ENCODE measurements at places on chromosomes 13 and 19.

GRCh38 chr13:107977071-107977574 is 238.2 kb downstream of the LIG4 start:
- no peak for DNase-seq

DNA sequence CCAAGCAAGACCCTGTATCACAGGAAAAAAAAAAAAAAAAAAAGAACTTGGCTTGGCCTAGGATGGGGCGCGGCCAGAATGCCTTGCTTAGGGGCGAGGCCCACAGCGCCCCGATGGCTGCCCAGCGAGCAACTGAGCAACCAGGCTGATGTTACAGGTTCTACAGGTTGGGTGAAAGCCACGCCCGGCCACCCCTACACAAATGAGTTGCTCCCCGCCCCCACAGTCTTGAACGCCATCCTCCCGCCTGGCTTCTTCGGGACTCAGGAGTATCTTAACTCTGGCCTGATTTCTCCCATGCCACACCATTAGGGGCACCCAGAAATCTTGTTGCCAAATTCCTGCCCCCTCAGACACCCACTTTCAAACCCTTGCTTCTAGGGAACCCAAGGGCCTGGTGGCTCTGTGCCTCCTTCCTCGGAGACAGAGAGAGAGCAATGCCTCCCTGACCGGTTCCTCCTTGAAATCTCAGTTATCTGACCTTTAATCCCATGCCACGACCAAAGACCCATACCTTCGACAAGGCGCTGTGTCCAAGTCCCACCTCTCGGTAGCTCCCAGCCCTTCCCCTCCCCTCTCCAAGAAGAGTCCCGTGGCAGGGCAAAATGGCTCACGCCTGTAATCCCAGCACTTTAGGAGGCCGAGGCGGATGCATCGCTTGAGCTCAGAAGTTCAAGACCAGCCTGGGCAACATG is 1.1 kb upstream of the CBLC start:
- no peak for DNase-seq

DNA sequence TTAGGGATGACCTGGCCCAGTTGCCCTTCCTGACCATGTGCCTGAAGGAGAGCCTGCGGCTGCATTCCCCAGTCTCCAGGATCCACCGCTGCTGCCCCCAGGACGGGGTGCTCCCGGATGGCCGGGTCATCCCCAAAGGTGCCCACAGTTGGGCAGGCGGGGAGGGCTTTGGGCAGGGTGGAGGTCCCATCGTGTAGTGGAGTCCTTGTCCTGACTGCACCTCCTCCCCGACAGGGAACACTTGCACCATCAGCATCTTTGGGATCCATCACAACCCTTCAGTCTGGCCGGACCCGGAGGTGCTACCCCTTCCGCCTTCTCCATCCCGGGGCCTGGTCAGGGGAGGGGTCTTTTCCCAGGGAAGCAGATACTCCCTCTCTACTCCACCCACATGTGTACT is 31.7 kb upstream of the CYP4F8 start:
- no peak for DNase-seq

DNA sequence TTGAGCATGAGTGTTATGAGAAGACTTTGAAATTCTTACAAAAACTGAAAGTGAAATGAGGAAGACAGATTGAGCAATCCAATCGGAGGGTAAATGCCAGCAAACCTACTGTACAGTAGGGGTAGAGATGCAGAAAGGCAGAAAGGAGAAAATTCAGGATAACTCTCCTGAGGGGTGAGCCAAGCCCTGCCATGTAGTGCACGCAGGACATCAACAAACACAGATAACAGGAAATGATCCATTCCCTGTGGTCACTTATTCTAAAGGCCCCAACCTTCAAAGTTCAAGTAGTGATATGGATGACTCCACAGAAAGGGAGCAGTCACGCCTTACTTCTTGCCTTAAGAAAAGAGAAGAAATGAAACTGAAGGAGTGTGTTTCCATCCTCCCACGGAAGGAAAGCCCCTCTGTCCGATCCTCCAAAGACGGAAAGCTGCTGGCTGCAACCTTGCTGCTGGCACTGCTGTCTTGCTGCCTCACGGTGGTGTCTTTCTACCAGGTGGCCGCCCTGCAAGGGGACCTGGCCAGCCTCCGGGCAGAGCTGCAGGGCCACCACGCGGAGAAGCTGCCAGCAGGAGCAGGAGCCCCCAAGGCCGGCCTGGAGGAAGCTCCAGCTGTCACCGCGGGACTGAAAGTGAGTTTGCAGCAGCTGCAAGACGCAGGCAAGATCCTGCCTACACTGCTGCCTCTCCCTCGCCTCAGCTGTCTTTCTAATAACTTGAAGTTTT is at the start of gene TNFSF13B:
TSS of gene TNFSF13B (plus strand) at position 118 of the 728 bp plus-strand sequence. CDS start at position 296, 178 bp downstream.
- peak; percentile 11 for DNase-seq

- DNase-seq = no peak
Observed at GRCh38 chr19:1396019-1396767, 5.1 kb downstream of the GAMT start.

GRCh38 chr13:98877466-98877865 is 100.4 kb downstream of the DOCK9 start:
- DNase-seq = no peak

DNA sequence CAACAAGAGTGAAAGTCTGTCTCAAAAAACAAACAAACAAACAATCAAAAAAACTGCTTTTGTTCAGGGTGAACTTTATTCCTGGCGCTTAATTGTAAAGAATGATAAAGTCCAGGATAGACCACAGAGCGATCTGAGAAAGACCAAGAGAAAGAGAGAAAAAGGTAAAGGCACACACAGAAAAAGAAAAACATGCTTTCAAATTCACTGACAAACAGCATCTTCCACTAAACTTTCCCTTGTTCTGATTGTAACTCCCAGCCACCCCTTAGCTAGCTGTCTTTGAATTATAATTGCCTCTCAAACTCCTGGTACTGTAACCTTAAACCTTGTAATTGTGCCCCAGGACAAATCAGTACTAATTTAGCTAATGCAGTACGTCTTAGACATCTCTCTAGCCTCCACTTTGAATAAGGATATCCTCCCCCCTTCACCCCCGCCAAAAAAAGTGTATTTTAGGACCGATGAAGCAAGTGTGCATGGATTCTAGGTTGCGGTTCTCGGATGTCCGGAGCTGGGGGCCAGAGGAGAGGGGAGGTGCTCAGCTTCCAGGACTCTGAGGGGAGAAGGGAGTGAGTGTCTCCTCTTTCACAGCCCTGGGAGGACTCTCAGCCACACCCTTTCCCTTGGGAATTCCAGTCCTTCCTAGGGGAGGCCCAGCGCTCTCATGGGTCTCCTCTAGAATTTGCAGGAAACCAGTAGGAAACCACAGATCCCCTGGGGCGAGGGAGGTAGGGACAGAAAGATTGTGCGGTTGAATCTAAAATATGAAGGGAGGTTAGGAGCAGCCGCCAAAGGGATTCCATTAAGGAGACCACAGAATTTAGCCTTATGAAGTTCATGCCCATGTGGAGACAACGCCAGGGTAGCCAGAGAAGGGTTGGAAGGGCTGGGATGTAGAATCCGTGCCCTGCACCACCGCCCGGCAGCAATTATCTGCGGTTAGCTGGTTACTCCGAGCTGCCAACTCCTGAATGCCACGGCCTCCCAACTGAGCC is 19.7 kb downstream of the ZNF536 start:
- peak; percentile 12 for DNase-seq

GRCh38 chr13:46609726-46610125 is 56.8 kb downstream of the LRCH1 start:
- no peak for DNase-seq

GRCh38 chr19:40389404-40390083 is 437 bp downstream of the HIPK4 start:
- DNase-seq = no peak

- peak; percentile 96 for DNase-seq
Observed at GRCh38 chr19:47598407-47599349, 10.3 kb upstream of the BICRA start.

GRCh38 chr19:37933937-37934358 is 26.9 kb downstream of the SIPA1L3 start:
- DNase-seq = peak; percentile 86

DNA sequence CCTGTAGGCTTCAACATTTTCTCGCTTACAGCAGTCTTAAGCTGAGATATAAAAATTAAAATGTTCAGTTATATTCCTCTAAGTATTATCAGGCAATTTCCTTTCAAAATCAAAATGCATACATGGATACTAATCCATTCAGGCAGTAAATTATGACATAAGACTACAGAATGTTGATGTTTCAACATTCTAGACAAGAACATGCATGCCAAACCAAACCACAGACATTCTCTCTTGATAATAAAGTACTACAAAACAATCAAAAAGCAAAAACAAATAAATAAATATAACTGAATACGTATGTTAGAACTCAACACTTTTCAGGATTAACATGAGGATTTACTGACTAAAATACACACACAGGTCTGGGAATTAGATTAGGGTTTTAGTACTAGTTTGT is 7.7 kb downstream of the DIS3 start:
- peak; percentile 8 for DNase-seq

DNA sequence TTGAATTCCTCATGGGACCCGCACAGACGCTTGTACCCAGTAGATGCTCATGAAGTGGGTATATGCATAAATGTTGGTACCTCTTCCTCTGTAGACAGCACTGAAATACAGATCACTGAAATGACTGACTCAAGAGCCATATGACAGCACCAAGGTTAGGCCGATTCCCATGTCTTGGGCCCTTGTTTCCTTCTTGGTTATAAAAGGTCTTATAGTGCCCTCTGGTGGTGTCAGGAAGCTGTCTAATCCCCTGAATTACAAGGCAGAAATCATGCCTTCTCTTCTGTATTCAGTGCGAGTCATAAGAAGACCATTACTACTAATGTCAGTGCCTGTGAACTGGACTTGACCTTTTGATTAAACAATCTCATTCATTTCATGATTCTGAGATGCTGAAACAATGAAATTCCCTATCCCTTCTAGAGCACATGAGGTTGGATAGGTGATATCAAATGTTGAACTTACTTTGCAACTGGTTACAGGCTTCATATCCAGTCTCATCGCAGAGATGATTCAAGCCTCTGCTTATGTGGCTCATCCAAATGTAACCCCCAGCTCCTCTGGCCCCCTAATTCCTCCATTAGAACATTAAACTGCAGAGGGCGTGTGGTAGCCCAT is 59.7 kb downstream of the SPATA13 start:
- peak; percentile 72 for DNase-seq

GRCh38 chr13:94170145-94170571 is 309.3 kb downstream of the DCT start:
- peak; percentile 50 for DNase-seq

DNA sequence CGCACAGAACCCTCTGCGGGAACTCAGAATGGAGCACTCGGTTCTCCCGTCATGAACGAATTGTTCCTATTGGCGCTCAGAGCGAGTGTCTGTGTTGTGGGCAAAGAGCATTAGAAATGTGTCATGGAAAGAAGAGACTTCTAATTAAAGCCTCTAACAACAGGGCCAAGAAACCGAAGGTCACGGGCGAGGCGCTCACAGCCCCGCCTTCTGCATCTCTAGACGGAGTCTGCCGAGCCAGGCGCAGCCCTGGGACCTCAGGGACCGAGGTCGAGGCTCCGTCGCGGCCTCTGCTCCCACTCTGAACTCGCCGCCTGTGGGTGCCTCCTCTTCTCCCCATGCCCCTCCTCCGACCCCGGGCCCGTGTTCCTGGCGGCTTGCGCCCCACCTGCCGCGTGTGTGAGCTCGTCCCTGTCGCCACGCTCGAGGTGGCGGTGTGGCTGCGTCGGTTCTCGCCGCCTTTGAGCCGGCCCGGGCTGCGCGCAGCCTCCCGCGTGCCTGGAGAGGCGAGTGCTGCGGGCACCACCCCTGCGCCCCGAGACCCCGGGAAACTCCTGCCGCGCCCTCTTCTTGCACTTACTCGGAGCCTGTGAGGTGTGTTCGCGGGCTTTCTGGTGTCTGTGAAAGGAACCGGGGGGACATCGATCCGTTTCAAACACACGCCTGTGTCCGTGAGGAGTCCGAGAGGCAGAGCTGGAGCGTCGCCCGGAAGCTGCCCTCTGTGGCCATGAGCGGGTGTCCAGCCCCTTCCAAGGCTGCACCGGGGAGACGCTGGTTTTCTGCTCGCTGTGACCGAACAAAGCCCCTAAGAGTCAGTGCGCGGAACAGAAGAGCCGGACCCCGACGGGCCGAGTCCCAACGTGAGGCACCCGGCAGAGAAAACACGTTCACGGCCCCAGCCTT is 45.4 kb upstream of the SPACA7 start:
- DNase-seq = no peak

DNA sequence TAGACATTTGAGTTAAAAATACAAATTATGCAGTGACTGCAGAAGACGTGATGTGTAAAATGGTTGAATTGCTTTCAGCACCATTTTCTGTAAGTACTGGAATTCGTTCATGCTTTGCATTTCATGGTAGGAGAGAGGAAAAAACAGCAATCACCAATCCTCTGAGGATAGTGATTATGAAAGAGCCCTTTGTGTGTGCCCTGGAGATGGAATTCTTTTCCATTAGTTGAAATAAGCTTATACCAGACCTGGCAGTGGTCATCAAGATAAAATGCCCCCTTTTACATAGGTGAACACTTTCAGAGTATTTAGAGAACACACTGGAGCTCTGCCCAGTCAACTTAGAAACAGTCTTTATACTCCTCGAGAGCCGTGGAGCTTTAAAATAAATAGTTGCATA is 1.7 kb downstream of the CNMD start:
- no peak for DNase-seq

DNA sequence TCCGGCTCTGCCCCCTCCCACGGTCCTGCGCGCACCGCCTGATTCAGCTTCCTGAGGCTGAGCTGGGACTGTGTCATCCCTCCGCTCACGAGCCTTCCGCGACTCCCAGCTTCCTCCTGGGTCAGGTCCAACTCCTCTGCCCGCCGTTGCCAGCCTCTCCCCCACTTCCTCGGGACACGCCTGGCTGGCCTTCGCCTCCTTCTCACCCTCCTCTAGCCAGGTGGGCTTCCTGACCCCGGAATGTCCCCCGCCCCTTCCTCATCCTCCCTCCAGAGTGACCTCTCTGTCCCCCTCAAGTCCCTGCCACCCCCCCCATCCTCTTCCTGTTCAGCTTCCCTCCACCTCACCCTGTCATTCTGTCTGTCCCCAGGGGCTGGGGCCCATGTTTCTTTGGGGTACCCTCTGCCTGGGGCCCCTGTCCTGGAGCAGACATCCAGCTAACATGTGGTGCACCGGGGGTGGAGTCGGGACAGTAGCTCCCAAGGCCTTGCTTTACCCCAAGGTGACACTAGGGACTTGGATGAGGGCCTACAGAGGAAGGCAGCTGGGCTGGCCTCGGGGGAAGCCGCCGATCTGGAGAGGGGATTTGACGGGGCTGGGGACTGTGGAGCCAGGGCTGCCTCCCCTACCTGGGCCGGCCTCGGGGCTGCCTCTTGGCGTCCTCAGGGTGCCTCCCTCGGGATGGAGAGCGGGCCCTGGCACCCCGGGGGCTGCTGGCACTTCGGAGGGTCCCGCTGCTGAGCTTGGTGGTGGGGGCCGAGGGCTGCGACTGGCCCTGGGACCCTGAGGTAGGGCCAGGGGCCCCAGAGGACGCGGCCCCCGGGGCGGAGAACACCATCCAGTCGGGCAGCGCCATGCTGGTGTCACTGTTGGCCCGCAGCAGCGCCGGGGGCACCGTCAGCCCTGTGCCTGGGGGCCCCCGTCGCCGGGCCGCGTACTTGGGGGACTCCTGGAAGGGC is 16.5 kb downstream of the SHANK1 start:
- DNase-seq = no peak

Measured in fibroblast of lung (primary cell).